ENCODE measurements at places on chromosomes 12 and 14. TPM values are rescaled to one million over a fixed set of nuclear protein-coding genes. Genes with fewer than 3 reads are reported as not detected.

ATP6V1D gene
- total RNA-seq: 36.6 TPM

DNA sequence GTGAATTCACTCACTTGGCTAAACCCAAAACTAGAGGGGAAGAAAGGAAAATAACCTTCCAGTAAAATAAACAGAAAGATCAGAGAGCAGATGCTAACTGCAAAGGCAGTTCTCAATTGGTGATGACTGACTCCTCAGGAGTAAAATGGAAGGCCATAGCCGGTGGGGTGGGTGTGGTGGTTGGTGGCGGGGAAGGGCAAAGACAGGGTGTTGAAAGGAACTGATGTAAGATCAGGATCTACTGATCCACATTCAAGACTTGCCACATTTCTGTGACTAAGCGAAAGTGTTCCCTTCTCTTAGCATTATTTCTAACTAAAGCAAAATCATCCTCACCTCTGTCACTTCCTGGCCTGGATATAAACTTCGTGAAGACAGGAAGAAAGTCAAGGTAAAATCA is 26.3 kb upstream of the TC2N start:
- no peak for DNase-seq

PPTC7 gene
- 21.8 TPM for total RNA-seq

GRCh38 chr12:15404485-15404884 is 82.2 kb downstream of the PTPRO start:
- DNase-seq: no peak

DNA sequence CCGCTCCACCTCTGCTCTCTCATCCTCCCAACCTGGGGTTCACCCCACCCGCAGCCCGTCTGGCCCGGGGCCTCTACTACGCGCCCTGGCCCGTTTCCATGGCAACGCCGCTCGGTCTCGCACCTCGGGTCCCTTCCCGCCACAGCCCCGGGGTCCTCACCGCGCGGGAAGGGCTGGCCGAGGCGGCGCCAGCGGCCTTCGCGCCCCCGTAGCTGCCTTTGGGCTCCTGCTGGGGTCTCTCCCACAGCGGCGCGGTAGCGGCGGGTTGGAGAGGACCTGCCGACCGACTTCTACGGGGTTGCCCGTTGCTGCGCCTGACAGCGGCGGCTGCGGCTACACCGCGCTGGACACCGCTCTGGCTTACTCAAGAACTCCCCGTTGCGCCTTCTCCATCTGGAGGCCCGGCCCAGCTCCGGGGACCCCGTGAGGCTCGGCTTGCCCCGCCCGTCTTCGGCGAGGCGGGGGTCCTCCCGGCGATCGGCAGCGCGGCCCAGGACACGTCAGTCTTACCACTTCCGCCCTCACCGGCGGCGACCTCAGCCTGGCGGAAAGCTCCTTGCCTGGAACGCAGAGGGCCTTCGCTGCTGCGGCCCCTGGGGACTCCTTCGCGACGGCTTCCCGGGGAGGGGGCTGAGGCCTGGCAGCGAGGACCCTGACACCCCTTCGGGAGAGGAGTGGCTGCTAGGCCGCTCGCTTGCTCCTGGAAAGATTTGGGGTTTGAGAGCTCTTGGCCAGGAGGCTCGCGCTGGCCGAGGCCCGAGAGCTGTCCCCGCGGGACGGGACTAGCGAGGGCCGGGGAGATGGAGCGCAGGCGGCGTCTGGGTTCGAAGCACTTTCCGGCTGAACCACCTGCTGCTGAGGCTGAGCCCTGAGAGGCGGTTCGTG is at the start of gene TM9SF1:
Gene TM9SF1, minus strand, starts transcription at position 256 of the 885 bp plus-strand sequence. CDS start 422 bp downstream, outside the sequence.
- DNase-seq: peak; percentile 81

CCDC198 gene
- total RNA-seq: not detected

C12orf54 gene
- not detected for total RNA-seq

- DNase-seq: no peak
Observed at GRCh38 chr14:74938531-74939495, 15.8 kb upstream of the RPS6KL1 start.

DNAJC22 gene
- 0.62 TPM for total RNA-seq

DNA sequence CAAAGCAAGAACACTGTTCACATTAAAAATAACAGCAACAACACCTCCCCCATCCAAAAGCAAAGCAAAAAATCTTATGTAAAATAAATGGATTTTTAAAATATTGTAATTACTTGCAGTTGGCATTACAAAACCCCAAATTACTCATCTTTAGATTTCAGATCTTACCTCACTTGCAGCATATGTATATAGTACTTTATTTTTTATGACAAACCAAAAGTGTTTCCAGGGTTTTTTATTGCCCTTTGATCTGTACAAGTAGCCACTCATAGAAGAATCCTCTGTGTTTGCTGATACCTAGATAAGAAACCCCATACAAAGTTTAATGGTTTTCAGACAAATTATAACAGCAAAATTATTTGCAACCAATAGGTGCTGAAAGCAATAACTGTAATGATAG is 12.2 kb upstream of the NR2C1 start:
- no peak for DNase-seq

DNA sequence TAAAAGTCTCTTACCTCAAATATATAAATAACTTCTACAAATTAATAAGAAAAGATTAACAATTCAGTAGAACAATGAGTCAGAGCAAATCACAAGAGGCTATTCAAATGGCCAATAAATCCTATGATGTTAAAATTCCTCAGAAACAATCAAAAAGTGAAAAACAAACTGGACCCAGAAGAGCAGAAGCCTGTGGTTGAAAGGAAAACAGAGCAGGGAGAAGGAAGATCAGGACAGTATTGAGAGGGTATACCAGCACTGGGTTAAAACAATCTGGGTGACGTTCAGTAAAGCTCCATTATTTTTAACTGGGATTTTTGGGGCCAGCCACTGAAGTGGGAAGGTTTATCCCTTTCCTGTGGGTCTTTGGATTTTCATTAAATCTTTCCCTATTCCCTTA is 39.7 kb upstream of the PCED1B start:
- no peak for DNase-seq

- no peak for DNase-seq
Observed at GRCh38 chr12:88092771-88093170, 49.1 kb downstream of the CEP290 start.

P3H3 gene
- total RNA-seq: 15.0 TPM

GRCh38 chr14:76389841-76390240 is 13.9 kb downstream of the ESRRB start:
- no peak for DNase-seq

TBX5 gene
- total RNA-seq: not detected

DNA sequence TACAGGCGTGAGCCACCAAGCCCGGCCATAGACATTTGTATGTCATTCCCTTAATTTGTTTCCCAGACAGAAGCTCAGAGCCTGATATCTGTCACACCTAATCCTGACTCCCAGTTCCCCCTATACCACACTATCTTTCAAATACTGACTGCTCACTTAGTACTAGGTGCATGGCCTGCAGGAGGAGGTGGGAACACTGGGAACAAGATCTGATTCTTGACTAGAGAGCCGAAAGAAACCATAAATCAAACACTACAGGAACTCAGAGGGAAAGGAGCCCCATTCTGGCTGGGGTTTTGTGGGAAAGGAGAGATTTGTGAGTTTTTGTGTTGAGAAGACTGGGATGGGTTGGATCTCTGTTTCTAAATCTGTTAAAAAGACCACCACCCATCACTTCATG is 4.9 kb downstream of the KHNYN start:
- no peak for DNase-seq

DNA sequence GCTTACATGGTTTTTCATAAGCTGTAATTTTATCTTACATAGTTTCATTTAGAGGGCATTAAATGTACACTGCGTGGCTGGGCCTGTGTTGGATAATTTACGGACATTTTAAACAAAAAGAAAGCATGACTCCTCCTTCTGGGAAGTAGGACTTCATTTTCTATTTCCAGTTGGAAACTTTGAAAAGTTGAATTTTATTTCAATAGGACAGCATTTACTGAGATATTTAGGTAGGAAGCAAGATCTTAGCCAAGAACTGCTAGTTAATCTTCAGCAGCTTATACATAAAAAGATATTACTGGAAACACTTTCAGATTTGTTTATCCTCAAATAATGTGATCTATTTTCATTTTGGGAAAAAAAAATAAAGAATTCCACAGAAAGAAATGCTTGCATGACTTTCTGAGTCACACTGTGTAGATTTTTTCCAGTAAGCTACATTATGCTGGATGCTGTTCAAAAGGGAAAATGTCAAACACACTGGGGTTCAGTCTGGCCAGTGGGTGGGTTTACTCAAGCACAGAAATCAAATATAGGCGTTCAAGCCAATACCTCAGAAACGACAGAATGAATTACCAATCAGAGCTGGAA is 239.4 kb upstream of the KRR1 start:
- DNase-seq: no peak

- DNase-seq: no peak
Observed at GRCh38 chr12:114656906-114657596, 26.9 kb downstream of the TBX3 start.

DNA sequence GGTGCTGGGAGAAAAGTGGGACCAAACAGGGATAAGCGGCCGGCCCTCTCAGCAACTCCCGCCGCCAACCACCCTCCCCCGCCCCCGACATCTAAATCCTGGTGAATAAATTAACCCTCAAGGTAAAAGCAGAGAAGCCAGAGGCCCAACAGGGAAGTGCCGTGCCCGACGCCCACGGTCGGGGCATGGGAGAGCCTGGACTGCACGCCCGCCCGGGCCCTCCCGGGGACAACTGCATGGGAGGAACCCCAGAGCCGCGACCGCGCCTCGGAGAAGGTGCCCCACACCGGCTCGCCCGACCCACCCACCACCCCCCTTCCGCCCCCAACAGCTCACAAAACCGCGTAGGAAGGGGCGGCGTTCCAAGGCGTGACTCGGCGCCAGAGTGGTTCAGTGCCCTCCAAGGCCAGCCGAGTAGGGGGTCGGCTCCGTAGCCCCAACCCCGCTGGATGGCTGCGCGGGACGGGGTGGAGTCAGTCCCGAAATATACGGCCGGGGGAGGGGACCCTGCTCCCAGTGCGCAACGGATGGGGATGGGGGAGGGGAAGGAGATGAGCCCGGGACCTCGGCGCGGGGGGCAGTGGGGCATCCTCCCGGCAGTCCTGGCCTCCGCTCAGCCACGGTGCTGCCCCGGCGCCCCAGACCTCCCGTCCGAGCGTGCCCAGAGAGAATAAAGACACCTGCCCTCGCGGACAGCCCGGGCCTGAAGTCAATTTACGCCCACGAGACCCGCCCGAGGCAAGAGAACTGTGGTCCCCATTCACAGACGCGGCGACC is 732 bp downstream of the SLC25A29 start:
- peak; percentile 38 for DNase-seq

DNA sequence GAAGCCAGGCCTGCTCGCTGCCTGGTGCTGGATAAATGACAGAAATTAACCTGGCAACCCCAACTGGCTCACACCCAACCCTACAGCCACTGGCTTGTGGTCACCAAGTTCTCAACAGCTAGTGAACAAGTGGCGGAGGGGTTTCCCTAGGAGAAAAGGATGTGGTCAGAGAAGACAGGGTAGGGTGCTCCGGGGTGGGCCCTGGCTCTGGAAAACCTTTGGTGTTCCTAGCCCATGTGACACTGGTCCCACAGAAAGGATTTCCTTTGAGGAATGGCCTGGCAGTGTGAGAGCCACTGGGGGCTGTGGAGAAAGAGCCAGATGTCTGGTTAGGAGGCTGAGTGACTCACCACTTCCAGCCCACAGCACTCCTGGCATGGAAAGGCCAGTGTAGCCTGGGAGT is 8.7 kb downstream of the SYNE3 start:
- no peak for DNase-seq

TESPA1 gene
- 2.4 TPM for total RNA-seq

AKAP6 gene
- 0.62 TPM for total RNA-seq

- DNase-seq: peak; percentile 87
Observed at GRCh38 chr12:130826151-130826801, 12.8 kb downstream of the STX2 start.

- no peak for DNase-seq
Observed at GRCh38 chr14:53285821-53286220, 132.7 kb upstream of the DDHD1 start.

RIPK3 gene
- total RNA-seq: 0.31 TPM

- DNase-seq: peak; percentile 68
Observed at GRCh38 chr14:33938131-33938949, 12.5 kb downstream of the EGLN3 start.

CDCA3 gene
- 47.2 TPM for total RNA-seq

PROX2 gene
- not detected for total RNA-seq

GRCh38 chr12:76964784-76965571 is 86.2 kb upstream of the CSRP2 start:
- DNase-seq: no peak

- no peak for DNase-seq
Observed at GRCh38 chr12:45509187-45509586, 220.3 kb upstream of the ARID2 start.

DNA sequence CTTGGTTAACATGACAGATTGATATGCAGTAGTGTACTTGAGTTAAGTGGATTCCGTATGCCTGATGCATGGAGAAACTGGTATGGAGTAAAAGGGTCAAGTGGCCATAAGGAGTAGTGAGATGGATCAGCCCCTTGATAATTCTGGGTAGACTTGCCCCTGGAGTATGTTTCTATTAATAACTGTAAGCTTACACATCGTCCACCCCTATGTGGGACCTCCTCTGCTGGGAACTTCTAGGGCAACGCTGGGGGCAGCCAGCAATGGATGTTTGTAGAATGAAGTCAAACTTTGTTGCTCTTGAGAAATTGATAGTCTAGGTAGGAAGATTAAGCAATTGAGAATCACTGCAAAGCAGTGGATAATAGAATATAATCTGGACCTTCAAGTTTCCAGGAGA is 3.5 kb downstream of the C12orf75 start:
- no peak for DNase-seq

TDRD9 gene
- not detected for total RNA-seq

DNA sequence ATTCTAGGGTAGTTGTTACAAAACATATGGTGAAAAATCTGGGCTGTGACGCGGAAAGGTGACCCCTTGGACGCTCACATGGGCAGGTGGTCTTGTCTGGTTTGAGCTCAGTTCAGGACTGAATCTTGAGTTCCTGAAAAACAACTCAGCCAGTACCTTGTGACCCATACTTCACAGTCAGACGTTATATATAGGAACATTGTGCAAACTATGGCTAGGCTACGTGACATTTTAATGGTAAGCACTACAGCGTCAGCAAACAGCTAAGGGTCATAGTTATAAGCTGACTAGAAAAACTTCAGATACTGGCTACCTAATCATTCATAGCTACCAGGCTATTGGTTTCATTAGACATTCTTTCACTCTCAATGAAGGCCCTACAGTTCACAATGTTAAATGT is 14.8 kb upstream of the EDDM3A start:
- no peak for DNase-seq

SRGAP1 gene
- total RNA-seq: 0.09 TPM

DNA sequence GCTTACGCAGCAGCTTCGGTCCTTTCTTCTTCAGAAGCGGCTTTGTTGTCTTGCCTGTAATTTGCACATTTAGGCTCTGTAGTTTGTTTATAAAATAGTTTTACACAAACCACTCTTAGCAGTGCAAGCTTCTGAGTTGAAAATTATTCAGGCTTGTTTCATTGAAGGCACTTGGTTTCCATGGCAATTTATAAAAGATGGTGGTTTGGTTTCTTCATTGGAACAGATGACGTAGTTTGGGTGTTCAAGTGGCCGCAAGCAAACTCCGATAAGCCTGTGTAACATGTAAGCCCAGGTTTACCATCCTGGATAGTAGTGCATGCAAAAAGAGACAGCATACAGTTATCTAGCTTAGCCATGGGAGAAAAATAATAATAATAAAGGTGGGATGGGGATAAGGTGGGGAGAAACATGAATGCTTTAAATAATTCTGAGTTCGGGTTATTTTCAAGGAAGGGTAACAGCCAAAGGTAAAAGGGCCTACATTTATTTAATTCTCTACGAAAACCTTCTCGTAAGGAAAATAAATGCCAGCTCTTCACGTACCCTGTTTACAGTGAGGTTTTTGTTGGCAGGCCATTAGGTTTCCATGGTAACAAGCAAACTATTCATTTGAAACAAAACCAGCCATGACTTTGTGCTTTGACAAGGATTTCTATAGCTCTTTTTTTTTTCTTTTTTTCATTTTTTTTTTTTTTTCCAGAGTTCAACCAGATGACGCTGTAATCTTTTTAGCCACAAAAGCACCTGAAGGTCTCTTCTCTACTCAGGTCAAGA is 189.6 kb upstream of the RPL10L start:
- DNase-seq: no peak
